ENCODE measurements at places on chromosomes 12 and 14.

GRCh38 chr12:13071305-13072280 lies 27.4 kb downstream of the FAM234B start:
- DNase-seq = no peak

DNA sequence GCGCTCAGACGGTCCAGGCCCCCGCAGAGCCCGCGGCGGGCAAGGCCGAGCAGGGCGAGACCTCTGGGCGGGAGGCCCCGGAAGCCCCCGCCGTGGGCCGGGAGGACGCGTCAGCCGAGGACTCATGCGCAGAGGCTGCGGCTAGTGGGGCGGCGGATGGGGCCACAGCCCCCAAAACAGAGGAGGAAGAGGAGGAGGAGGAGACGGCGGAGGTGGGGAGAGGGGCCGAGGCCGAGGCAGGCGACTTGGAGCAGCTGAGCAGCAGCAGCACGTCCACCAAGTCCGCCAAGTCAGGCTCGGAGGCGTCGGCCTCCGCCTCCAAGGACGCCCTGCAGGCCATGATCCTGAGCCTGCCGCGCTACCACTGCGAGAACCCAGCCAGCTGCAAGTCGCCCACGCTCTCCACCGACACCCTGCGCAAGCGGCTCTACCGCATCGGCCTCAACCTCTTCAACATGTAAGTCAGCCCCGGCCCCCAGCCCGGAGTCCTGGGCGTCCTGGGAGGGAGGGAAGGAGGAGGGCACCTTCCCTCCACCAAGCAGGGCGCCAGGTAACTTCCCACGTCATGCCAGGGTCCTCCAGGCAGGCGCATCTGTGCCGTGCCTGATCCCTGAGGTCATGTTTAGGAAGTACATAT lies 72.4 kb downstream of the IQSEC3 start:
- no peak for DNase-seq

DNA sequence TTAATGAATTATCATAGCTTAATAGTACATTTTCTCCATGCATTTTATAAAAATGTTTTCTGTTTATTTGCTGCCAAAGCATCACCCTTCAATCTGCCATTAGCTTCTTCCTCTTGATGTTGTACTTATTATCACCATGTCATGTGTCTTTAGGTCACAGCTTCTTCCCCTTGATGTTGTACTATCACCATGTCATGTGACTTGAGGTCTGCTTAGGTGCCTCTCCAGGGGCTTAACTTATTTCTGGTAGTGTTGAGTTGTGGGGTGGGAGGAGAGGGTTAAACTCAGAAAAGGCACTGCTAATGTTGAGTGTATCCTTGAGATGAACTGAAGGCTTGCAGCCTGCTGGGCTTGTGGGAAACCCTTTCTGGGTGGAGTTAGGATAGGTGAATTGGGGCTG lies 87.8 kb downstream of the DAAM1 start:
- no peak for DNase-seq

- DNase-seq = no peak
Measured at GRCh38 chr14:93984987-93985410, 8.6 kb upstream of the ASB2 start.

DNA sequence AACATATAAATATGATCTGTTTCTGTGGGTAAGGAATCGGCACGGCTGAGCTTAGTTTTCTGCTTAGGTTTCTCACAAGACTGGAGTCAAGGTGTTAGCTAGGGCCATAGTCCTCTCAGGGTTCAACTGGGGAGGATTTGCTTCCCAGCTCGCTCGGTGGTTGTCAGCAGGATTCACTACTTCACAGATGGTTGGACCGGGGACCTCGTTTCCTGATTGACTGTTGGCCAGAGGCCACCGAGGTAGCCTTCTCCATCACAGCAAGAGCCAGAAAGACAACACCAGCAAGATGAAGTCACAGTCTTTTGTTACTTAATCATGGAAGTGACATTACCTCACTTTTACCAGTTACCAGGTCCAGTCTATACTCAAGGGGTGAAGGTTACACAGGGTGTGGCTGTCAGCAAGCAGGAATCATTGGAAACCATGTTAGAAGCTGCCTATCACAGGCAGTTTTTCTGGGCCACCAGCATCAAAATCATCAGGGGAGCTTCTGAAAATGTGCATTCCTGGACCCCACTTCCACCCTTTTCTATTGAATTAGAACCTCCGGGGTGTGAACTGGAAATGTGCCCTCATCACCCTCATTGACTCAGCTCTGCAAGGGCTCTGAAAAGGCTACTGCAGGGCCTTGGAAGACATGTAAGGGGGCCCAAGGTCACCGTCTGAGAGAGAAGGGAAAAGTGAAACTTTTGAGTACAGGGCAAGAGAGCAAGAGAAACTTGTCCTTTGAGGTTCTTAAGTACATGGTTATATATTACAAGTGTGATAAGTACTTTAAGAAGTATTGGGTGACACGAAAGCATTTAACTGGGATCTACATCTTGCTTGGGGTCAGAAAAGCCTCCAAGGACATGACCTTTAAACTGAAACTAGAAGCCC lies 10.9 kb downstream of the COPS7A start:
- DNase-seq = no peak

- no peak for DNase-seq
Measured at GRCh38 chr12:104852102-104852501, 106.0 kb downstream of the SLC41A2 start.

DNA sequence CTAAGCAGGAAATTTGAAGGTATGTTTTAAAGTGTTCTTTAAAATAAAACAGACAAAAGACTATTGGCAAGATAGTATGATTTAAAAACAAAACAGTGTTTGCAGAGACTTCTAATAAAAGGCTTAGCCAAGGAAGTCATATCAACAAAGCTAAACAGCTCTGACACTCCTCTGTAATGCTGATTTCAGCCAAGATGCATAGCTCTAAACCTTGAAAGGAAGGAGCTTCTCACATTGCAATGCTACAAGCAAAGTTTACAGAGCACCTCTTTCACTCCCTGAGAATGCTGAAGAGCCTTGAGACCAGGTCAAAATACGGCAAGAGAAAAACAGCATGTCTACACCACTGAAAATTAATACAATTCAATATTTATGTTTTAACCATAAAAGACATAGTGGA lies 51.8 kb downstream of the PARP11 start:
- DNase-seq = no peak

GRCh38 chr12:49925433-49926204 lies 21.9 kb upstream of the FAIM2 start:
- no peak for DNase-seq

GRCh38 chr14:105378873-105379685 lies 19.3 kb upstream of the TEX22 start:
- DNase-seq = no peak

DNA sequence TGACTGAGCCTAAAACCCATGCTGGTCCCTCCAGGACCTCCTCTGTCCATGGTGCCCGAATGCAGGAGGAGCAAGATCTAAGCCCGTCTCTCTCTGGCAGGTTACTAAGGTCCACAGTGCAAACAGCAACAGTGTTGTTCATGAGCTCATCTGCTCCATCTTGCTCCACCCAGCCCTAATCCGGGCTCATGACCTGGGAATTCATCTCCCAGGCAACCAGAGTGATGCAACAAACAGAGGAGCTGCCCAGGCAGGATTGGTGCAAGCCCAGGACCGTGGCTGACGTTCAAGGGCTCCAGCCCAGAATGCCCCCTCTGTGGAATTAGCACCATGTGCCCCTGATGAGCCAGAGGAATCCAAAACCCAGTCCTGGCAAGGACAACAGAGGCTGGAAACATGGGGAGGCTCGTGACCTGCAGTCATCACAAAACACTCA lies 29.9 kb downstream of the HSPB8 start:
- DNase-seq = no peak

- DNase-seq = peak; percentile 43
Measured at GRCh38 chr12:14954269-14954668, 7.1 kb downstream of the ARHGDIB start.

DNA sequence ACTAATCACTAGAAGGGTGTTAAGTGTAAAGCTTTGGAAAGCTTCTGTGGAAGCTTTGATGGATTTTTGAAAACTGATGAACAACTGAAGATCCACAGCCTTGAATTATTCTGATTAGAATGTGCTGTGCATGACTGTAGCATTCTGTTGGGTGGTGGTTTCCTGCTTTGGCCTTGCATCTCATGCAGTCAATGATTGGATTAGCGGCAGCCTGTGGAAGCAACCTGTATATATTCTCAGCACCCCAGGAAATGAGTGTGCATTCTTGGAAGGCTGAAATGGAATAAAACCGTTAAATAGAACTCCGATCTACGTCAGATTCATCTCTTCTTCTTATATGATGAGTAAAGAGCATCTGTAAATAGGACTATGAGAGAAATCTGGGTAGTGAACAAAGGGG lies 120.2 kb downstream of the SLC16A7 start:
- DNase-seq = no peak

DNA sequence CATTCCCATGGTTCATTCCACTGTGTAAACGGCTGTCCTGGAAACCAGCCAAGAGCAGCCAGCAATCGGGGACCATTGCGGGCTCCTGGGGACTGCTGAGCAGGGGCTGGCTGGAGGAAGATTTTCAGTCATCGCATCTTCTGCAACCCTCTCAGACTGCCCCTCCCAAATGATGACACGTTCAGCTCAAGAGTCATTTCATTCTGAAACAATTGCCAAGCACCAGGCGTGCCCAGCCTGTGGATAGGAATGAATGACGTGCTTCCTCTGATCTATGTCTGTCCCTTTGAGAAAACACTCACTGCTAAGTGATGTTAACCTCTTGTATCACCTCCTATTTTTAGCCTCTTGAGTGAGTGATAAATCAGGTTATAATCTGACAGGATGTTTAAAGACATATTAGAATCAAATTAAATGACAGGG lies 62.0 kb downstream of the NDUFA12 start:
- no peak for DNase-seq

- no peak for DNase-seq
Measured at GRCh38 chr14:93262446-93262845, 55.4 kb downstream of the UBR7 start.

DNA sequence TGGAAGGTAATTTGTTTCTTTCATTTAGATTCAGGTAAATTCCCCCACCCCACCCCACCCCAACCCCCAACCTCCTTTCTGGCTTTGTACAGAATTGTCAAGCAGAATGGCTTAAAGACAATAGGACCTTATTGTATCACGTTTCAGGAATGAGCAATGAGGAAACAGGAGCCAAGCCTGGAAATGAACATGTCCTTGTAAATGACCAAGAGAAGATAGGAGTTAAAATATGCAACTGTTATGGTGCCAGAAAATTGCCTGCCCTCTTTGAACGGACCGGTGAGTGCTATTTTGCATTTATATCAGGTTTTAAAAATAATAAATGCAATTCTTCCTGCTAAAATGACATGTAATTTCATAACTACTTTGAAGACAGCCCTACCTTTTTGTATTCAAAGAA lies 141.6 kb upstream of the PELI2 start:
- no peak for DNase-seq

DNA sequence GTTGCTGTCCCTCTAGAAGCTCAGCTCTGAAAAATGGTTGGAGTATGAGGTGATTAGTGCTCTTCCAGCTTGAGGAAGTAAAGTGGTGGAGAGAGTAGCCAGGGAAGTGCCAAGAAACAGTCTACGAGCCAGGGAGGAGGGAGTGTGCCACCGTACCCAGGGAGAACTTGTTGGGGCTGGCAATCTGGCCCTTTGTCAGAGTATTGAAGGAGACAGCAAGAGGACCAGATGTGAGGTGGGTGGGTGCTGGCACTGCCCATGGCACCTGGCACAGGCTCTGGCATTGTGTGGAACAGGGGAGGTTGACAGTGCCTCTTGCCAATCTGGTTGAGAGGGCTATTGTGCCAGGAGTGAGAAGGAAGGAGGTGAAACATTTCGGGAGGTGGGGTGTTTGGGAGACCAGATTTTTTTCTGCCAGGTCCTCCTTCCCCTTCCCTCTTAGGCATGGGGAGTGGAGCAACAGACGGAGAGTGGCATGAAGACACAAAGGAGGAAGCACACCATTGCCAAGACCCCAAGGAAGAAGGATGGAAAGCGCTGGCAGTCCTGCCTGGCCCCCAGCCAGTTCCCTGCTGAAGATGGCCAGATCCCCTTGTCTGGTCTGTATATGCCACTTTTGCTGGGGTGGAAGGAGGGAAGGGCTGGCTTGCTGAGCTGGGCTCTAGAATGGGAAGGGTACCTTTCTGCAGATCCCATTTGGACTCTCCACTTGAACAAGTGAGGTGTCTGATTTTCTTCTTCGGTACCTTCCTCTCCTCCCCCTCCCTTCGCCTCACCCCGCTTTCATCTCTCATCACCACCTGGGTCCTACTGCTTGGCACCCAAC lies 37.5 kb downstream of the ZFHX2 start:
- DNase-seq = no peak

- no peak for DNase-seq
Measured at GRCh38 chr12:77248036-77248435, 182.7 kb upstream of the E2F7 start.

DNA sequence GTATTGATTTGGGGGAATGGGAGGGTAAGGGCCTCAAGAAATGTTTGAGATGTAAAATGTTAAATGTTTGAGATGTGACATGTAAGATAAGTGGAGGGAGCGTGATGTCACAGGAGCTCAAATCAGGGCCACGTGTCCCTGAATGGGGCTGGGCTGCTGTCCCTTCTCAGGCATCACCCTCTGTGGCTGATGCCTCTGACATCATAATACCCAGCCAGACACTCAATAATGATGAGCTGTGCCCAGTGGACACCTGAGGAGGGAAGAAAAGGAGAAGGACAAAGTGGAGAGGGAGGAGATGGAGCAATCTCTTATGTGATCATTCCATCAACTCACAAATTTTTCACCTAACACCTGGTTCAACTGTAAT lies 120.8 kb downstream of the SAMD4A start:
- DNase-seq = no peak

DNA sequence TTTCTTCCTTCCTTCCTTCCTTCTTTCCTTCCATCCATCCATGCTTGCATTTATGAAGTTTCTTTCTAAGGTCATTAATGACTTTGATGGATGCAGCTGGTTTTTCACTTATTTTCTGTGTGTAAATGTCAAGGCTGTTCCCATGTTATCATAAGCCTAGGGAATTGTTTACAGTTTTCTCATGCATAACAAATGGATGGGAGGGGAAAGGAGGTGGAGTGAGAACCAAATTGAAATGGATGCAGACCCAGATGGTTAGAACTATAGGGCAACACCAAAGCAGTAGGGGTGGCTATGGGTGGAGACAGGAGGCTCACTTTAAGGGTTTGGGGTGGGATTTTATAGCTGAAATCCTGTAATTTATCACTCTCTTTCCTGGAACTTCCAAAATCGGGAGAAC lies 146.2 kb downstream of the TPH2 start:
- no peak for DNase-seq

- peak; percentile 20 for DNase-seq
Measured at GRCh38 chr14:74299061-74299545, 3.6 kb downstream of the ABCD4 start.

- no peak for DNase-seq
Measured at GRCh38 chr12:102540815-102541385, 60.5 kb upstream of the IGF1 start.

- no peak for DNase-seq
Measured at GRCh38 chr12:95674631-95675030, 115.9 kb downstream of the NTN4 start.

GRCh38 chr14:91396959-91397815 lies 20.4 kb downstream of the CCDC88C start:
- DNase-seq = peak; percentile 75

- peak; percentile 46 for DNase-seq
Measured at GRCh38 chr14:35341751-35342488, 49.7 kb downstream of the PSMA6 start.

GRCh38 chr12:109737631-109738030 lies 24.0 kb downstream of the FAM222A start:
- DNase-seq = no peak
